ENCODE measurements at places on chromosomes 4 and X. TPM values are rescaled to one million over a fixed set of nuclear protein-coding genes. Genes with fewer than 3 reads are reported as not detected.

GRCh38 chr4:86223472-86223871 lies 136.4 kb downstream of the MAPK10 start:
- DNase-seq: no peak

GRCh38 chr4:17535242-17535641 lies 20.3 kb downstream of the CLRN2 start:
- no peak for DNase-seq

DNA sequence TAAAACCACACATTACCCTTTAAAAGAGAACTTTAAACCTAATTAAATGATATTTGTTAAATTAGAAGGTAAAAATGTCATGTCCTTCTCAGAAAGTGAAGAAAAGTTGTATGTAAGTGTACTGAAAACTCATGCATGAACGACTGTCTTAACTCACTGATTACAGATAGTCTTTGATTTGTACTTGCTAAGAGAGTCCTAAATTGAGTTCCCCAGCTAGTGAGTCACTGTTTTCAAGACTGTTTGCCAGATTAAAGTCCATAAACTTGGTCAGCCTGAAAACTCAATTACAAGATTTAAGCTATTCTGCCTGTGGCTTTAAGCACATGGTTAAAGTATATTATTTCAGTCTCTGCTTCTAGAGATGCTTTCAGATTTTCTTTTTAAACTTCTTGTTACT lies 124.9 kb upstream of the ZCCHC13 start:
- no peak for DNase-seq

- no peak for DNase-seq
Measured at GRCh38 chr4:176191974-176192373, 3.4 kb downstream of the SPATA4 start.

DNA sequence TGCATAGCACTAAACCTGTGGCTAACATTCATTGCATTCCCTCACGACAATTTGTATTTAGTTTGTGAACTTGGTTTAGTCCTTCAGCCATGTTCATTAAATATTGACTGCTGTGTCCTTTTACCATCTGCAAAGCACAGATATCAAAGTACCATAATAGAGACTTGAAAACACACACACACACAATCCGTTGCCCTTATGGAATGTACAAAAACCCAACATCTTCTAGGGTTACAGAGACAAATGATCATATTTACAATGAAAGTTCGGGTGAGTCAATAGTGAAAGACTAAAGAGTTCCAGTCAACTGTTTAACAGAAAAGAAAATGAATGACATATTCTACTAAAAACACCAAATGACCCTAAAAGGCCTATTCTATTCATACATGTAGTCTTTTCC lies 50.8 kb upstream of the TXK start:
- DNase-seq: no peak

- no peak for DNase-seq
Measured at GRCh38 chr4:153485359-153485758, 19.2 kb downstream of the TMEM131L start.

GRCh38 chr4:146916479-146917076 lies 29.1 kb downstream of the TTC29 start:
- DNase-seq: peak; percentile 32

GRCh38 chr4:181792641-181793040 lies 450.6 kb upstream of the TENM3 start:
- DNase-seq: no peak

DNA sequence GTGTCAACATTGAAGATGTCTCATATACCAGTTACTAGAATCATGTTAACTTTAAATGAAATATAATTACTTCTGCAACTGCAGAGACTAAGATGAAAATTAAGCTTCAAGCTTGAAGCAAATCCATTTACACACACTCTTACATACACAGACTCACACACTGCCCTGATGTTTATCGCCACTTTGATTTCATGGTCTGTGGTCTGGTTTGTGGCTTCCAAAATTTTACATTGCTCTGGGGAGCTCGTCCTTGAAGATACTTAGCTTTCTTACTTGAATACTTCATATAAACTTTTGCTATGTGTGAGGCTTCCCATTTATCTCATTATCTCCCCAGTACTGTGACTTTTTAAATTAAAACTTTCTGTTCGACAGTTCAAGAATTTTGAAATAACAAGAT lies 35.8 kb downstream of the ARHGEF38 start:
- DNase-seq: peak; percentile 8

DNA sequence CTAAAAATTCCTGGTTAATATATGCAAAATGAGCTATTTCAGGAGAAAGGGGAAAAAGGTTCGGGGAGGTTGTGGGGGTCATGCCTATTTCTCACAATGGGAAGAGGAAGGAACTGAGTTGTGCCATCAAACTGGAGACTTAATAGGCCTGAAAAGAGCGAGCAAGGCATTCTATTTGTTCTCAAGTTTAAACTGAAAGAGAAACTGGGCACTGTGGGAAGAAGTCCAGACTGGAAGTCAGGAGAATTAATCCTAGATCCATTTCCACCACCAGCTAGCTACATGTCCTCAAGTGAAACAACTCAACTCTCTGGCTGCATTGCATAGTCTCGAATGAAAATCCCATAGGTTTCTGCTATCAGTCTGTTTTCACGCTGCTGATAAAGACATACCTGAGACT lies 50.6 kb downstream of the PPARGC1A start:
- DNase-seq: no peak

DNA sequence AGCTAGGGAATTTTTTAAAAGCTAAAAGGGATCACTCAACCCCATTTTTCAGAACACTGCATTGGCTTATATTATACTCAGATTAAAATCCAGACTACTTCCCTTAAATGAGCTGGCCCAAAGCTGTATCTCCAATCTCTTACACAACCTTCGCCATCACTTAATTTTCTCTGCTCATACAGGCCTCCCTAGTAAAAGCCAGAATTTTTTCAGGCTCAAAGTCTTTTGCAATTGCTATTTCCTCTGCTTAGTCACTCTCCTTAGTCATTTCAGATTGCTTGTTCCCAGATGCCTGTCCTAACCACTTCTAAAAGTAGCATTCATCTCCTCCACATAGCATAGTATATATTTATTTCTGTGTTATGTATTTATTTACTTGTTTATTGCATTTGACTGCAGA lies 1587.9 kb upstream of the ADGRL3 start:
- DNase-seq: no peak

DNA sequence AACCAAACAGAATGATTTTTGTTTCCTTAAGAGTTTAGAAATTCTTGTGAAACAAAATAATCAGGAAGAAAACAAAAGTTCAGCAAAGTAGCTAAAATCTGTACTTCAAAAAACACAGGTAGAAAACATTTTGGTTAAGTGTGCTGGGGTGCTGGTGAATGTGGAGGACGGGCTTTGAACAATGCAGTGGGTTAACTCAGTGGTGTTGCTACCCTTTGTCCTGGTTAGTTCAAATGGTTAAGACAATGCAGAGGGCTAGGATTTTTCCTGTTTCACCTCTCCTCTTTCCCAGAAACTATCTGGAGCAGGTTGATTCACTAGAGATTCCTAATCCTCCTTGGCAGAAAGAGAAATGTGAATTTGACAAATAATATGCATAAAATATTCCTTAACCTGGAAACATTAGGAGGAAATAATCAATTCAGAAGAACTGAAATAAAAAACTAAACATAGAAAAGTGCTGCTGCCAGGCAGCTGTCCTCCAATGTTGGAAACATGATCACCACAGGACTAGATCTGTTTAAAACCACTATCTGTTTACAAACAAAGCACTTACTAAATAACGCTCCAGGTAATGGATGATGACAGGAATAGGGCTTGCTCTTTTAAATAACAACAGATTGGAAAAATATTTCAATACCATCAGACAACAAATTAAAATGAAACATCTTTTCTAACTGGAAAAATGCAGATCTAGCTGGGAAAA lies 148.9 kb downstream of the MAML3 start:
- DNase-seq: no peak

DNA sequence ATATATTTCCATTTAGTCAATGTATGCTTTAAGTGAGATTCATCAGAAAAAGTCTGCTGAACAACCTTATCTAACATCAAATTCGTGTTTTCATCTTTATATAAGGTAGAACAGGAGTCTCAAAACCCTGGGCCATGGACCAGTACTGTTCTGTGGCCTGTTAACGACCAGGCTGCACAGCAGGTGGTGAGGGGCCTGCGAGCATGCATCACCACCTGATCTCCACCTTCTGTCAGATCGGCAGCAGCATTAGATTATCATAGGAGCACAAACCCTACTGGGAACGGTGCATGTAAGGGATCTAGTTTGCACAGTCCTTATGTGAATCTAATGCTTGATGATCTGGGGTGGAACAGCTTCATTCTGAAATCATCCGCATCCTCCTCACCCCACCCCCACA lies 3.2 kb downstream of the CTSO start:
- no peak for DNase-seq

- no peak for DNase-seq
Measured at GRCh38 chr4:159346681-159347080, 243.8 kb downstream of the RAPGEF2 start.

- no peak for DNase-seq
Measured at GRCh38 chr4:118398226-118399090, 45.7 kb upstream of the PRSS12 start.

- DNase-seq: no peak
Measured at GRCh38 chr4:136505020-136505419, 1027.3 kb downstream of the PCDH18 start.

DNA sequence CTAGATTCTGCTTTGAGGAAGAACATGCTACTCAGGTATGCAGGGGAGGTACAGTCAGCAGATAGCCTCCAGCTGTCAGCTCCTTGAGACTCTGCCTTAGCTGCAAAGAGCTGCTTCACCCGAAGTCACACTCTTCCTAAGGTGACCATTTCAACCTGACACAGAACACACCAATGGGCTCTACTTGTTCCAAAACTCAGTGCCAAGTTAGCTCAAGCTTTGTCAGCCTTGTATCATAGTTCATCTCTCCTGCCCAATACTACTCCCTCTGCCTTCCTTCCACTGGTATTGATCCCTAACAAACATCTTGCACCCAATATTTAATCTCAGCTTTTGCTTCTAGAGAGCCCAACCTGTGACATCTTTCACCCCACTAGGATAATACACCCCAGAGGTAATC lies 7.8 kb upstream of the SMARCA1 start:
- no peak for DNase-seq

The TCEAL6 gene
- not detected for total RNA-seq

The VCX3B gene
- not detected for total RNA-seq

The MGAT4D gene
- not detected for total RNA-seq

The THOC2 gene
- 81.8 TPM for total RNA-seq

The TRIM61 gene
- 1.1 TPM for total RNA-seq

The PLS3 gene
- 0.29 TPM for total RNA-seq

The AMTN gene
- not detected for total RNA-seq

The CFAP99 gene
- not detected for total RNA-seq

Data from activated CD4-positive, alpha-beta T cell treated with anti-CD3 and anti-CD28 coated beads, Interleukin-2, amount 10 ng/mL, durations not matched to agents 7 days and 5 days (primary cell).